DMS79 (cell line): ENCODE measurements at places on chromosomes 3 and 15.

DNA sequence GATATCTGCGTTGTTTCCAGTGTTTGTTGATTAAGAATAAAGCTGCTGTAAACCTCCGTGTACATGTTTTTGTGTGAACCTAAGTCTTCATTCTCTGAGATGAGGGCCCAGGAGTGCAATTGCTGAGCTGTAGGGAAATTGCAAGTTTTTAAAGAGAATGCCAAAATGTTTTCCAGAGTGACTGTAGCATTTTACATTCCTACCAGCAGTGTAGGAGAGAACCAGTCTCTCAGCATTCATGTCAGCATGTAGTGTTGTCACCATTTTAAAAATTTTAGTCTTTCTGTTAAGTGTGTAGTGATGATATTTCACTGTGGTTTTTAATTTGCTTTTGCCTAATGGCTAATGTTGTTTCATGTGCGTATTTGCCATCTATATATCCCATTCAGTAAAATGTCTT is 3.4 kb upstream of the MGLL start:
- DNase-seq, result no peak

GRCh38 chr3:48716508-48716981 is 476 bp downstream of the IP6K2 start:
- peak; percentile 13 for DNase-seq

DNA sequence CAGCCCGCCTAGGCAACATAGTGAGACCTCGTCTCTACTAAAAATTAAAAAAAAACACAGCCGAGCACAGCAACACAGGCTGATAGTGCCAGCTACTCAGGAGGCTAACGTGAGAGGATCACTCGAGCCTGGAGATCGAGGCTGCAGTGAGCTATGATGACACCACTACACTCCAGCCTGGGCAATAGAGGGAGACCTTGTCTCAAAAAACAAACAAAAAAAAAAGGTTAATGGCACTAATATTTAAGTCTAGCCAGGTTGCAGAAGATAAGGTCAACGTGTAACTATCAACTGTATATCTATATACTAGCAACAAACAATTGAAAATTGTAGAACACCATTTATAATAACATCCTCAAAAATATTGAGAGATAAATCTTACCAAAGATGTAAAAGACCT is 75.1 kb downstream of the MYO9A start:
- no peak for DNase-seq

DNA sequence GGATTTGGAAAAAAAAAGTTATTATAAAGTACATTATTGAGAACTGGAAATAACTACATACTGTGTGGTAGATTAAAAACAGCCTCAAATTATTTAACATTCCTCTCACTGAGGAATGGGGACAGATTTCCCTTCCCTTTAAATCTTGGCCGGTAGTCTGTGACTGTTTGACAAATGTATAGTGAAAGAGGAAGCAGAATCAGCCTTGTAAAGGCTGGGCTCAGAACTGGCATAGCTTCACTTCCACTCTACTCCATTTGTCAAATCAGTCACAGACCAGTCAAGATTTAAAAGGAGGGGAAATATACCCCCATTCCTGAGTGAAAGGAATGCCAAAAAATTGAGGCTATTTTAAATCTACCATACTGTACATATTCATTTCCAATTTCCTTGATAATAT is 18.2 kb upstream of the B4GALT4 start:
- no peak for DNase-seq

DNA sequence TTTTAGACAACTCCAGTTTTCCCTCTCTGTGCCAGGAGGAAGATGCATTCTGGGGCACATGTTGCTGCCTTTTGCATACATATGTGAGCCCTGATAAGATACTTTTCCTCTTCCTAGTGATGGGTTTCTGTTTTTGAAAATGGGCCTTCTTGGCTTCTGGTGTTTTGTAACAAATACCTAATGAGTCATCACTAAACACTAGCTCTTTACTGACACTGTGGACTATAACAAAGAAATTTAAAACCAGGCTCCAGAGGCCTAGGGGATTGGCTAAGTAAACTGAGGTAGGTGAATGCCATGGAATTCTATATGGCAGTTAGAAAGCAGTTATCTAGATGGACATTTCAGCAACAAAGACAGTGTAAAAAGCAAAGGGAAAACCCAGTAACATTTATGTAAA is 93.4 kb upstream of the NR2E3 start:
- DNase-seq, result no peak

- no peak for DNase-seq
These were observed 61.9 kb downstream of the CGGBP1 start for GRCh38 chr3:87996882-87997281.

DNA sequence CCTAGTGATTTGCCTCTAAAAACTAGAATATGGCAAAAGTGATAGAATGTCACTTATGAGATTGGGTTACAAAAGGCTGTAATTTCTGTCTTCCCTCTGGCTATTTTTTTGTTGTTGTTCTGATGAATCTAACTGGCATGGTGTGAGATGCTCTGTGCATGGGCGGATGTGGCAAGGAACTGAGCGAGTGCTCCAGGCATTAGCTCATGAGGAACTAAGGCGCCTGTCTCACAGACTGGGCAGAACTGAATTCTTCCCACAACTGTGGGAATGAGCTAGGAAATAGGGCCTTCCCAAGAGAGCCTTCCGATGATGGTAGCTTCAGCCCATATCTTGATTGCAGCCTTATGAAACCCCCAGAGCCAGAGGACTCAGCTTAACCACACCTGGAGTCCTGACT is 222.5 kb downstream of the NR2F2 start:
- no peak for DNase-seq

GRCh38 chr15:59322056-59322759 is 50.5 kb downstream of the MYO1E start:
- DNase-seq, result peak; percentile 66

DNA sequence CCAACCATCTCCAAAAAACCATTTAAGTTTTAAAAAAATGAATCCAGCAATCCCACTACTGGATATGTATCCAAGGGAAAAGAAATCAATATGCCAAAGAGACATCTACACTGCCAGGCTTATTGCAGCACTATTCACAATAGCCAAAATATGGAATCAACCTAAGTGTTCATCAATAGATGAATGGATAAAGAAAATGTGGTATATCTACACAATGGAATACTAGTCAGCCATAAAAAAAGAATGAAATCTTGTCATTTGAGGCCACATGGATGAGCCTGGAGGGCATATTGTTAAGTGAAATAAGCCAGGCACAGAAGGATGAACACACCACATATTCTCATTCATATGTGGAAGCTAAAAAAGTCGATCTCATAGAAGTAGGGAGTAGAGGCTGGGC is 136.1 kb downstream of the FILIP1L start:
- no peak for DNase-seq

GRCh38 chr15:78315686-78316282 is 16.4 kb upstream of the SKIC8 start:
- no peak for DNase-seq

- peak; percentile 26 for DNase-seq
These were observed 8.2 kb upstream of the ATP13A3 start for GRCh38 chr3:194494951-194495374.

DNA sequence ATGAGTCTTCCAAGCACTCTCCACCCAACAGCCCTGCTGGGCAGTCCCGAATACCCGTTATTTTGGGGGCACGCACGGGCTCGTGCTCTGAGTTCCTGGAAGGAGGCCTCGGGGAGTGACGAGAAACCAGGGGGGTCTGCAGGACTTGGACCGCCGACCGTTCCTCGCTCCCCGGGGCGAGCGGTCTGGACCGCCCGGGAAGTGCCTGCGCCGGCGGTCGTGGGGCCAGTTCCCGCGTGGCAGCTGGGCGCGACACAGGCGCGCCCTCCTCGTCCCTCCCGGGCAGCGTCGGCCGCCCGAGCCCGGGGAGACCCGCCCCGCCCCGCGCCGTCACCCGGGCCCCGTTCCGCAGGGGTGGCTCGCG is 387 bp downstream of the GNB4 start:
- DNase-seq, result no peak

- no peak for DNase-seq
These were observed 13.2 kb downstream of the PRR23E start for GRCh38 chr3:127206154-127206553.

DNA sequence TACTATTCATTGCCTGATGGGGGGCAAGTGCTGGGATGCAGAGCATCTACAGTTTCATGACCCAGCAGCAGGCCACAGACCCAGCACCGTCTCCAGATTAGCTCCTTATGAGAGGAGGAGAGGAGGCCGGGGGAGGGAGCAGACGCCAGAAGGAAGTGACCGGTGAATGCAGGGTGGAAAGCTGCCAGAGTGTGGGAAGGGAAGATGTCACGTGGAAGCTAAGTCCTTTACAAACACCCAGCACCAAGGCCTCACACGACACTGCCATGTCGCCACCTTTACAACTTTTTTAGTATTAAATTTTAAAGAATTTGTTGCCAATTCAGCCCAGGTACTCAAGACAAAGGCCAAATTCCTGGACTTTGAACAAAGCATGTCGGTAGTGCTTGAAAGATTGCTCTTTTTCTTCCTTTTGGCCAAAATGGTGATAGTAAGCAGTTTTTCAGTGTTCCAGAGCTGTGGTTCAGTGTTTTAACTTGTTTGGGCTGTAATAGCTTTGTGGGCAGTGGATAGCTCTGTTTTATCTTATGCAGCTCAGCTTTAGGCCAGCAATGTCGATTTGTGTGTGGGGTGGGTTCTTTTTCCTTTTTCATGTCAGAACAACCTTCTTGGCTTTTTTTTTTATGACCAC is 58.2 kb downstream of the ZBTB38 start:
- no peak for DNase-seq

DNA sequence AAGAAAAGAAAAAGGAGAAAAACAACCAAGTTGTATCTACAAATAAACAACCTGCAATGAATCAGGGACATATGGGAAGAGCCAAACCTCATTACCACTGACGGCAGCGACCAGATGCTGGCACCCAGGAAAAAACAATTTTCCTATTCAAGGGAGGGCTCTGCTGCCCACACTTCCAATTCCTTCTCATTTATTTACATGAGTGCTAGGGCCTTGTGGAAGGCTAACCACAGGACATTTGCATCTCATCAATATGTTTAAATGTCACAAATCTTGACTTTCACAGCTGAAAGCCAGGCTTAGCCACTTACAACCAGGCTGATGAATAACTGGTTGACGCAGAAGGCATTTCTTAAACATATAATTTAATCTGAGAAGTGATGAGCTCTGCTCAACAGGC is 36.0 kb downstream of the RFTN1 start:
- no peak for DNase-seq

DNA sequence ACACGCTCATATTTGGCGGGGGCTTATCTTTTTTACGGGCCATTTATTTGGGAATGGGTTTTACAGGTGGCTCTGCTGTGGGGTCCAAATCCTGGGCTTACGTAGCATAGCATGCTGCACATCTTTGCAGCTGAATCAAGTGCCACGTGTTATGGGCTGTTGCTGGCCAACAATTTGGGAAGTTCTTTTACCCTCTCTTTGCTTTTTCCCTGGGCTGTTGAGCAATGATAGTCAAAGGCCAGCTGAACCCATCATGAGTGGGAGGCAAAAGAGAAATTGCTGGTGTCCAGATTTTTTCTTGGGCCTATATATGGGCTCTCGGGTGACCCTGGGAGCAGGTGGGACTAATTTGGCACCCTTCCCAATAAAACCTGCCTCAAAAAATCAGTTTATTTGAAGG is 209.3 kb upstream of the SATB1 start:
- no peak for DNase-seq

DNA sequence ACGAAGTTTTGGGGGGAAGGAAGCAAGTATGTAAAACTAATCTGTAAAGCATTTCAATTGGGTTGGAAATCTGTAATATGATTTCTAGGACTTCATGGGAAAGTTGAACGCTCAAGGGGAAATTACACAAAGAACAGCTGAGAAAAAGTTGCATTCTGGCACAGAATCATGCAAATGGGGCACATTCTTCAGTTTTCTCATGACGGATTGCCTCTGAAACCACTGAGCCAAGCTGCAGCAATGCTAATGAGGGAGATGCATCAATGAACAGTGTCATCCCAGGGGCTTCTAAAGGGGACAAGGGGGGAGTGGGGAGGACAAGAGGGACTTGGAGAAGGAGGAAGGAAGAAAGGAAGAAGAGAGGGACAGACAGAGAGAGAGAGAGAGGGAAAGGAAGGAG is 291.4 kb upstream of the ATP11B start:
- DNase-seq, result no peak

DNA sequence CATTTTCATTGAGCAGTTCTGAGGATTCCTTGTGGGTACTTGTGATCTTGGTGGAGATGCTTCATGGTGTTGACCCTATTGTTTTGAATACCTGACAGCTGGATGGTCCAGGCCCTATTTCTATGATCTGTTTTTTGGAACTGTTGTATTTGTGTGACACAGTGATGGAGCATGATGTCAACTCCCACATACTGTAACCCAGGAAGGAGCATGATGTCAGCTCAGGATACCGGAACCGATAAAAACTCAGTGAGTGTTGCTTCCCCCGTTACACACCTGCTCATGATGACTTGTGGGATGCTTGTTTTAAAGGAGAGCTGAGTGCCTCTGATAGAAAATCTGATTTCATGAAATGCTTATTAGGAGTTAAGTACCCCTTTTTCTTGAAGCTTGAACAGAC is 45.1 kb downstream of the ZBTB38 start:
- no peak for DNase-seq

DNA sequence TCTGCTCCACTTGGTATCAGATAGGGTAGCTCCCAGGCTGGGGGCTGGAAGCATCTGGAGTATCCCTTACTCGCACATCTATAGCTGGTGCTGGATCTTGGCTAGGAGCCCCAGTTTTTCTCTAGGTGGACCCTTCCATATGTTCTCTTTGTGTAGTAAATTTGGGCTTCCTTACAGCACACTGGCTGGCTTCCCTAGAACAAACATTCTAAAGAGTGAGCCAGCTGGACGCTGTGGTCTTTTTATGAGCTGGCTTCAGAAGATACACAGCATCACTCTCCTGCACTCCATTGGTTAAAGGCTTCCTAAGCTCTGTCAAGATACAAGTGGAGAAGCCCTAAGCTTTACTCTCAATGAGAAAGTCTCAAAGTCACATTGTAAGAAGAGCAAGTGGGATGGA is 322.1 kb downstream of the WDR72 start:
- no peak for DNase-seq

DNA sequence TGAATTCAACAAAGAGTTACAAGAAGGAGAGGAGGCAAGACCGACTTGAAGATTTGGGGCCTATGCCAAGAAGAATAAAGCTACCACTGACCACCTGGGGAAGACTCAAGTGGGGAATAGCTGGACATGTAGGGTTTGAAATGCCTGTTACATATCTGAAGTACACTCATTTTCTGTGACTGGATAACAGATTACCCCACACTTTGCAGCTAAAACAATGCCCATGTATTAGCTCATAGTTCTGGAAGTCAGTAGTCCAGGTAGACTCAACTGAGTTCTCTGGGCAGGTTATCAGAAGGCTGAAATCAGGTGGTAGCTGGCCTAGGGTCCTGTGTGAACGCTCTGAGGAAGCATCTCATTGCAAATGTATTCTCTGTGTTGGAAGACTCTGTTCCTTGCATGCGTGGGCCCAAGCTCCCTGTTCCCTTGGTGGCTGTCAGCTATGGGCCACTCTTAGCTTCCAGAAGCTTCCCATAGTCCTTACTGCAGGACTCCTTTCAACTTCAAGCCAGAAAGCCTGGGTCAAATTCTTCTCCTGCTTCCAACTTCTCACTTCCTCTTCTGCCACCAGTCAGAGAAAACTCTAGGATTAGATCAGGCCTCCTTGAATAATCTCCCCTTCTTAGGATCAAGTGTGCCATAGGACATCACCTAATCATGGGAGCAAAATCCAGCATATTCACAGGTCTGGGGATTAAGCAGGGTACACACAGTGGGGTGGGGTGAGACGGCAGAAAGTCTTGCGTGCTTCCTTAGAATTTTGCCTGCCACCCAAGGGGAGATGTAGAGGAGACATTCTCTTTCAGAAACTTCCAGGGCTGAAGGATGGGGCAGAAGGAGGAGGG is 187.8 kb downstream of the SHQ1 start:
- no peak for DNase-seq

GRCh38 chr15:70132571-70132970 is 34.9 kb upstream of the TLE3 start:
- DNase-seq, result no peak

GRCh38 chr15:72338617-72339321 is 18.8 kb upstream of the CELF6 start:
- DNase-seq, result no peak
